ENCODE measurements at places on chromosomes 3 and 15. TPM values are rescaled to one million over a fixed set of nuclear protein-coding genes. Genes with fewer than 3 reads are reported as not detected.

- H3K27me3 ChIP-seq: peaks cover 8% of the 10 kb centered on the region
- no peak overlapping the region for H3K27ac ChIP-seq
- H3K4me1 ChIP-seq: no peaks in the 10 kb centered on the region
Observed at GRCh38 chr3:184289426-184289938, 9.6 kb upstream of the PSMD2 start.

DNA sequence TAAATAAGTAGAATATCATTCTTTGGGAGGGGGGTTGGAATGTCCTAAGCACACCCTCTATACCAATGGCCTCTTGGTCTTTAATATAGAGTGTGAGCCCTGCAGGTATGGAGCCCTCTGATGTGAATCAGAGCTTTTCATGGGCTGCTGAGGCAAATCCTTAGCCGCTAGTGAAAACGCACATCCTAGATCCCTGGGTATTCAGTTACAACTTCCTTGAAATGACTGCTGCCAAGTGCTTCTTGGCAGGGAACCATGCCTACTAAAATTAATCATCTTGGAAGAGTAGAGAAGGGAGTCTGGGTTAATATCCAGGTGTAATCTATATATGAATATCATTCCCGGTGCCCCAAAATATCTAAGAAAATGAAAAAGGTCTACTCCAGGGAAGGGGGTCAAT, 109.1 kb downstream of the POLQ start:
- H3K27ac ChIP-seq: no peak overlapping the region
- no peaks in the 10 kb centered on the region for H3K27me3 ChIP-seq
- H3K4me1 ChIP-seq: peaks cover 14% of the 10 kb centered on the region
- H3K4me3 ChIP-seq: no peak overlapping the region
- peaks cover 47% of the 10 kb centered on the region for H3K36me3 ChIP-seq

DNA sequence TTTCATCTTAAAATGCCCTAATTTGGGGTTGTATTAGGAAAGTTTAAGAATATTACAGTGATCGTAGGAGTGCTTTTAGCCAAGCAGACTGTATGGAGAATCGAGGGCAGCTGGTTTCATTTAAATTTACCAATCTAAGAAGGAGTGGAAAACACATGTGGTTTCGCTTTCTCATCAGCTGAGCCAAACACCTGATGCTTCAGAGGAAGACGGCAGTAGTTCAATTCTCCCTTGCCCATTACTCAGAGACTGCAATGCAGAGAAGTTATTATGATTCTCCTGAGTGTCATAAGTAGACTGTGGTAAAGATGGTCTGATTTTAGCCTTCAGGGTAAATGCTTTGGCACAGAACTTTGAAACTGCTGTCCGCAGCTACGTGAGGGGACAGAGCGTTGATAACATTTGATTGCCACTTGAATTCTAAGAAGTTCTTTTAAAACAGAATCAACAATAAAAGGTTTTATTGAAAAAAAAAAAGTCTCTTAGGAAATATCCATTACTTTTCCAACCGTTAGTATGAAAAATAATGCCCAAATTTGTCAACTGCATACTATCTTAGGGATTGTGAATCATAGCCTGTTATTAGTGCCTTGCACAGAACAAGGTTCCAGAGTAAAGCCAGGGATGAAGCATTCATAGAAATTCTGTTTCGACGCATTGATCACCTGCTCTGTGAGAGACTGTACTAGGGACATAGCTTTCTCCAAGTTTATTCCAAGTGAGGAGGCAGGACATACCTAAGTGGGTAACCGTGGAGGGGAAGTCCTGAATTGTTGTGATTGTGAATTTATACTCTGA, 25.6 kb downstream of the LYSMD4 start:
- H3K4me1 ChIP-seq: peaks cover 54% of the 10 kb centered on the region
- no peaks in the 10 kb centered on the region for H3K27me3 ChIP-seq
- peak; percentile 73 for DNase-seq
- peak overlapping the region; percentile 62 for H3K4me3 ChIP-seq
- H3K36me3 ChIP-seq: peaks cover 11% of the 10 kb centered on the region

DNA sequence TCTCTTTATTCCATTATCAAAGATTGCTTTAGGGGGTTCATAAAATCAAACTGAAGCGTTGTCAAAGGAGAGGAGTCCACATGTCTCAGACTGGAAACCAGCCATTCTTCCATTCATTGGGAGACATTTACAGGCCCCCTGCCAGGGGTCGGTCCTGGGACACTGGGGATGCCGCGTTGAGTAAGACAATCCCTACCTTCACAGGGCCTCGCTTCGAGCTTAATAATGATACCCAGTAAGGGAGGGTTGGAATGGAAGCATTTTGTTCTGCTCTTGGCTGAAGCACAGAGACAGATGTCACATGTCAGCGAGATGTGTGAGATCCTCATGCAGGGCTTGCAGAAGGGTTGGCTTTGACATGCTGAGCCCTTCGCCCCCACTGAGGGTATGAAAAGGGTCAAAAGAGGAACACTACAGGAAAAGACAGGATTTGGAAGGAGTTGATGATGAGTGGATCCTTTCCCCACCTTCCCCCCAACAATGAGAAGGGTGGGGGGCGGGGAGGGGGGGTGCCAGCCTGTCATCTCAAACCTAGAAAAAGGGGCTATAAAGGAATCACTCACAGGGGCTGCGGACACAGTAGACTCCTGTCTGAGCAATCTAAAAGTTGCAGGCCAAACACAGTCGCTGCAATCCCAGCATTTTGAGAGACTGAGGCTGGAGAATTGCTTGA, 25.6 kb upstream of the ARL8B start:
- H3K36me3 ChIP-seq: no peaks in the 10 kb centered on the region
- H3K27me3 ChIP-seq: peaks cover 15% of the 10 kb centered on the region
- H3K27ac ChIP-seq: no peak overlapping the region
- DNase-seq: no peak

DNA sequence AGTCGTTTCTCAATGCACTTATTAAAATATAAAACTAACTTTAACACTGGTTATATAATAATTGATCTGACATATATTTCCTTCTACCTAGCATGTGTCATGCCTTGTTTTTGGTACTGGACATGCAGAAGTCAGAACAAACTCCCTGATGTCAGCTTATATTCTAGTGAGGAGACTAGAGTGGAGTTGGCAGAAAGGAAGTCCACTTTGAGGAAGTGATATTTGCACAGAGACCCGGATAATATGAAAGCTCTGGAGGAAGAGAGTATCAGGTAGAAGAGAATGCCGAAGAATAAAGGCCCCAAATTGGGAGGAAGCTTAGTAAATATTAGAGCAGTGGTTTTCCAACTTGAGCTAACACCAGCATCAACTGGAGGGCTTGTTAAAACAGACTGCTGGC, 24.6 kb upstream of the ZNF280D start:
- H3K4me3 ChIP-seq: no peak overlapping the region
- H3K27ac ChIP-seq: no peak overlapping the region
- H3K36me3 ChIP-seq: no peaks in the 10 kb centered on the region
- H3K4me1 ChIP-seq: no peaks in the 10 kb centered on the region
- no peak for DNase-seq

- no peak for DNase-seq
- H3K4me1 ChIP-seq: peaks cover 91% of the 10 kb centered on the region
- H3K4me3 ChIP-seq: no peak overlapping the region
- H3K27me3 ChIP-seq: no peaks in the 10 kb centered on the region
- H3K27ac ChIP-seq: peak overlapping the region; percentile 85
Observed at GRCh38 chr15:88631464-88632028, 7.3 kb upstream of the ISG20 start.

GRCh38 chr15:90794538-90794937, 73.8 kb upstream of the FURIN start:
- H3K27ac ChIP-seq: no peak overlapping the region
- no peaks in the 10 kb centered on the region for H3K27me3 ChIP-seq
- no peak for DNase-seq
- H3K4me1 ChIP-seq: no peaks in the 10 kb centered on the region
- no peak overlapping the region for H3K4me3 ChIP-seq
- H3K36me3 ChIP-seq: peaks cover 42% of the 10 kb centered on the region

GRCh38 chr3:152151216-152151876, 117.4 kb upstream of the MBNL1 start:
- DNase-seq: peak; percentile 9
- H3K36me3 ChIP-seq: no peaks in the 10 kb centered on the region
- no peaks in the 10 kb centered on the region for H3K27me3 ChIP-seq
- H3K4me3 ChIP-seq: no peak overlapping the region

GRCh38 chr3:126464093-126464492, 11.6 kb downstream of the ZXDC start:
- H3K36me3 ChIP-seq: peaks cover 48% of the 10 kb centered on the region
- DNase-seq: no peak
- no peak overlapping the region for H3K27ac ChIP-seq

- no peak overlapping the region for H3K4me3 ChIP-seq
- no peak for DNase-seq
- no peaks in the 10 kb centered on the region for H3K36me3 ChIP-seq
Observed at GRCh38 chr15:39515765-39516164, 65.1 kb upstream of the THBS1 start.

DNA sequence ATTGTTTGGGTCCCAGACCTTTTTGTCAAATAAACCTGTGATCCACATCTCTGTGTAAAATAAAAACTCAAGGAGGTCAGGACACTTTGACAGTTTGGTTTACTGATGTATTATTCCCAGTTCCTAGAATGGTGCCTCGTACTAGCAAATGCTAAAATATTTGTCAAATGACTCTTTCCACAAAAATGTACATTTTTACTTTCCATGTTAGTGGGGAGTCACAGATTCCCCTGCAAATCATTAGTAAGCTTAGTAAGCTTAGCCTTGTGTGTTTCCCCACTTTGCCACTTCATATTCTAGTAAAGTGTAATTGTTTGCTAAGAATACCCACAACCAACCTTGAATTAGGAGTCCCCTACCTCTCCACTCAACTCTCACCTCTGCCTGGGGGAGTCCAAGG, 2.4 kb upstream of the MAGI1 start:
- no peak for DNase-seq
- peaks cover 54% of the 10 kb centered on the region for H3K27me3 ChIP-seq
- H3K4me3 ChIP-seq: no peak overlapping the region
- H3K36me3 ChIP-seq: no peaks in the 10 kb centered on the region
- peaks cover 11% of the 10 kb centered on the region for H3K4me1 ChIP-seq

DNA sequence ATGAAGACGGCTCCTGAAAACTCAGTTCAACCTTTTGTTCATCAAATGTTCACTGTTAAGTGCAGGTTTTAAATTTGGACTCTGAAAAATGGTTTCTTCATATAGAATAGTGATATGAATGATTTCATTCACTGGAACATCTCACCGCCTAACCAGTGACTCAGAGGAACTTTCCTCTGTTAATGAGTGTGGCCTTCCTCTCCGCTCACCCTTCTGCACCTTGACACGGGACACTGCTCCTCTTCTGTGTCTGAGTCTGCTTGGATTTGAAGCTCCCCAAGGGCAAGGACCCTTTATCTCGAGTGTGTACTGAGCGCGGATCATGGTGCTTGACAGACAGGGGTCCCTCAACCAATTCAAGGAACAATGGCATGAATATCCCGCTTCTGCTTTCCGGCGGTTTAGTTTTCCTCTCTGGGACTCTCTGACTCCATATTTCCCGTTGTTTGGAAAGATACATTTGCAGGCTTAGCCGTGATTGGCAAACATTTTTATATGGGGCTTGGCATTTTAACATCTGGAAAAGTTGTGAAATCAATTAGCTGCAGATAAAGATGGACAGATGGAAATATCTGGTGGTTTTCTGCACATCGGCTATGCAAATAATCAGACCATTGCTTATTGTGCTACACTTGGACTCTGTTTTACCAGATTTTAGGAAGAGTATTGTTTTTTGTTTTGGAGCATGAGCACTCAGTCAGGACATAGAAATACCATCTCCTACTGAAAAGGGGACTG, 20.9 kb downstream of the KBTBD8 start:
- peaks cover 27% of the 10 kb centered on the region for H3K4me1 ChIP-seq
- H3K27me3 ChIP-seq: no peaks in the 10 kb centered on the region
- H3K4me3 ChIP-seq: no peak overlapping the region
- DNase-seq: peak; percentile 5
- peaks cover 2% of the 10 kb centered on the region for H3K36me3 ChIP-seq
- H3K27ac ChIP-seq: no peak overlapping the region

DNA sequence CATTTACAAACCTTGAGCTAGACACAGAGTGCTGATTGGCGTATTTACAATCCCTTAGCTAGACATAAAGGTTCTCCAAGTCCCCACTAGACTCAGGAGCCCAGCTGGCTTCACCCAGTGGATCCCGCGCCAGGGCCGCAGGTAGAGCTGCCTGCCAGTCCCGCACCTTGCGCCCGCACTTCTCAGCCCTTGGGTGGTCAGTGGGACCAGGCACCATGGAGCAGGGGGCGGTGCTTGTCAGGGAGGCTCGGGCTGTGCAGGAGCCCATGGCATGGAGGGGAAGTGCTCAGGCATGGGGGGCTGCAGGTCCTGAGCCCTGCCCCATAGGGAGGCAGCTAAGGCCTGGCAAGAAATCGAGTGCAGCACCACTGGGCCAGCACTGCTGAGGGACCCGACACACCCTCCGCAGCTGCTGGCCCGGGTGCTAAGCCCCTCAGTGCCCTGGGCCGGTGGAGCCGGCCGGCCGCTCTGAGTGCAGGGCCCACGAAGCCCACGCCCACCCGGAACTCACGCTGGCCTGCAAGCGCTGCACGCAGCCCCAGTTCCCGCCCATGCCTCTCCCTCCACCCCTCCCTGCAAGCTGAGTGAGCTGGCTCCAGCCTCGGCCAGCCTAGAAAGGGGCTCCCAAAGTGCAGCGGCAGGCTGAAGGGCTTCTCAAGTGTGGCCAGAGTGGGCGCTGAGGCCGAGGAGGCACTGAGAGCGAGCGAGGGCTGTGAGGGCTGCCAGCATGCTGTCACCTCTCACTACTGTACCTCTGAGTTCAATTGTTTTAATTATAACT, 1213.9 kb downstream of the OTOL1 start:
- H3K4me3 ChIP-seq: no peak overlapping the region
- H3K27ac ChIP-seq: no peak overlapping the region
- H3K36me3 ChIP-seq: no peaks in the 10 kb centered on the region
- no peaks in the 10 kb centered on the region for H3K4me1 ChIP-seq
- no peaks in the 10 kb centered on the region for H3K27me3 ChIP-seq

DNA sequence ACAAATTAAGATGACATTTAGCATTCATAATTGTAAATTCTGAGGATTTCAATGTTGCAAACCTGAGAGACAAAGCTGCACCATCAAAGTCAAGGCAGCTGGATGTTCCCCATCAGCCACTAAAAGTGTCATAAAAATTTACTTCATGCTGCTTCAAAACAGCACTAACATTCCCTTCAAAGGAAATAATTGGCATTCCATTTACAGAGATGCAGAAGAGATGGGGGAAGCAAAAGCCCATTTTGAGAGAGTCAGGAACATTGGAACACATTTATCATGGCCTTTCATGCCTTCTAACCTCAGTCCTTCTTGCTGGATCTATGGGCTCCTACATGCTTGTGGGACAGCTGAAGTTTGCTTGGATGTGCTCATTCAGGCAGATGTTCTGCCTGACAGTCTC, 6.4 kb upstream of the TMEM158 start:
- H3K4me1 ChIP-seq: no peaks in the 10 kb centered on the region
- no peak overlapping the region for H3K27ac ChIP-seq
- H3K36me3 ChIP-seq: no peaks in the 10 kb centered on the region
- no peak for DNase-seq

DNA sequence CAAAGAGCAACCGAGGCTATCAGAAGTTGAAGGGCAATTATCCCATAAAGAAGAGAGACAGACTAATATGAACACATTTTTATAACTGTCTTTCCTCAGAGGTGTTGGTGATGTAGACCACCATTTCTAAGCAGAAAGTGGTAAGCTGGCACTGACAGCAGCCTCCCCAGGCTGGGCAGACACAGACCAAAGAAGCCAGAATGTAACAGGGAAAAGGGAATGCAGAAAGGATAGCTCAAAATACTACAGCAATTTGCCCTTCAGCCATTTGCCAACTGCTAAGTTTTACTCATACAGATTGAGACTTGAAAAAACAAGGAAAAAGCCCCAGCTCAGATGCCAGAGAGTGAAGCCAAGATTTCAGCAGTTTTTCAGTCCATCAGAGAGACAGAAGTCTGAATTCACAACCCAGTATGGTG, 73.5 kb upstream of the ABI3BP start:
- H3K36me3 ChIP-seq: no peaks in the 10 kb centered on the region
- no peak for DNase-seq
- H3K27me3 ChIP-seq: peaks cover 30% of the 10 kb centered on the region
- no peak overlapping the region for H3K27ac ChIP-seq

TM4SF18 gene
- total RNA-seq: not detected

FBXL22 gene
- 0.34 TPM for total RNA-seq

PAK6 gene
- 0.83 TPM for total RNA-seq
